ENCODE measurements at places on chromosomes 1 and 21. TPM values are rescaled to one million over a fixed set of nuclear protein-coding genes. Genes with fewer than 3 reads are reported as not detected.

KCNQ4 gene
- polyA plus RNA-seq: 0.03 TPM

PRAMEF33 gene
- not detected for polyA plus RNA-seq

FCGR3B gene
- not detected for polyA plus RNA-seq

ADORA1 gene
- 0.10 TPM for polyA plus RNA-seq

TMEM200B gene
- polyA plus RNA-seq: 0.59 TPM

LENEP gene
- polyA plus RNA-seq: not detected

LHX8 gene
- not detected for polyA plus RNA-seq

CNIH4 gene
- polyA plus RNA-seq: 103 TPM

FCRL4 gene
- not detected for polyA plus RNA-seq

MATN1 gene
- polyA plus RNA-seq: not detected

SLC1A7 gene
- polyA plus RNA-seq: not detected

LCA5L gene
- polyA plus RNA-seq: 0.94 TPM

KPRP gene
- 0.90 TPM for polyA plus RNA-seq

TMEM167B gene
- 13.6 TPM for polyA plus RNA-seq

FAM89A gene
- polyA plus RNA-seq: 23.2 TPM

B3GALT2 gene
- polyA plus RNA-seq: not detected

RIPK4 gene
- polyA plus RNA-seq: 23.4 TPM

DMBX1 gene
- not detected for polyA plus RNA-seq

TFF2 gene
- polyA plus RNA-seq: not detected

VWA5B1 gene
- polyA plus RNA-seq: not detected

S100A2 gene
- polyA plus RNA-seq: 12,757 TPM

VSIG8 gene
- 1.5 TPM for polyA plus RNA-seq

TMPRSS15 gene
- not detected for polyA plus RNA-seq

PDPN gene
- polyA plus RNA-seq: 29.9 TPM

PTGFR gene
- polyA plus RNA-seq: not detected

MMEL1 gene
- 0.15 TPM for polyA plus RNA-seq

PRR9 gene
- polyA plus RNA-seq: 2.6 TPM

PCBP3 gene
- 0.25 TPM for polyA plus RNA-seq

PBX1 gene
- 3.5 TPM for polyA plus RNA-seq

LCE3E gene
- 2.8 TPM for polyA plus RNA-seq

ZNF695 gene
- 0.89 TPM for polyA plus RNA-seq

PEAR1 gene
- 4.2 TPM for polyA plus RNA-seq

TEX50 gene
- not detected for polyA plus RNA-seq

GJA5 gene
- polyA plus RNA-seq: 44.0 TPM

DHRS3 gene
- polyA plus RNA-seq: 14.1 TPM

LCE1B gene
- 0.48 TPM for polyA plus RNA-seq

CELA2A gene
- polyA plus RNA-seq: not detected

PTPN14 gene
- polyA plus RNA-seq: 59.9 TPM

TRPM2 gene
- 0.31 TPM for polyA plus RNA-seq

MYOG gene
- not detected for polyA plus RNA-seq
